ENCODE measurements at places on chromosomes 6 and 20. TPM values are rescaled to one million over a fixed set of nuclear protein-coding genes. Genes with fewer than 3 reads are reported as not detected.

Gene RIMS1
- total RNA-seq: not detected

Gene SNRNP48
- total RNA-seq: 15.3 TPM

Gene GCNT2
- not detected for total RNA-seq

Gene DSP
- 4.3 TPM for total RNA-seq

Gene RIPPLY2
- not detected for total RNA-seq

Gene TTI1
- total RNA-seq: 26.0 TPM

Gene SOX18
- not detected for total RNA-seq

Gene WFDC12
- total RNA-seq: not detected

Gene GNMT
- total RNA-seq: 0.36 TPM

Gene FERMT1
- 8.8 TPM for total RNA-seq

Gene BTNL2
- not detected for total RNA-seq

Gene CST4
- not detected for total RNA-seq

Gene PAX1
- total RNA-seq: not detected

Gene SLC35F1
- total RNA-seq: not detected

Gene TMEM63B
- 20.7 TPM for total RNA-seq

Gene C6orf141
- total RNA-seq: 5.7 TPM

Gene PGC
- not detected for total RNA-seq

Gene PDE10A
- total RNA-seq: 6.1 TPM

Gene TSHZ2
- total RNA-seq: 6.9 TPM

Gene LAMA2
- 103 TPM for total RNA-seq

Gene NNAT
- 2.8 TPM for total RNA-seq

Gene SIRPD
- not detected for total RNA-seq

Gene SNAP25
- total RNA-seq: 0.65 TPM

Gene ZNF831
- total RNA-seq: 0.98 TPM

Gene PRSS35
- total RNA-seq: 3.5 TPM

Gene LAMA5
- total RNA-seq: 5.6 TPM

Gene RPS6KA2
- total RNA-seq: 89.7 TPM

Gene PRDM1
- 1.4 TPM for total RNA-seq

Gene GGTLC1
- not detected for total RNA-seq

Gene SNPH
- total RNA-seq: 7.7 TPM

Gene KIAA0408
- total RNA-seq: 12.8 TPM

Gene GPSM3
- 0.90 TPM for total RNA-seq

Gene TUBB1
- not detected for total RNA-seq

Gene PHACTR3
- not detected for total RNA-seq

Gene BANF2
- not detected for total RNA-seq

Gene CLIC1
- total RNA-seq: 576 TPM

Gene EPB41L1
- total RNA-seq: 13.5 TPM

Gene CFAP206
- 0.27 TPM for total RNA-seq

Gene ALDH8A1
- total RNA-seq: 0.09 TPM

Gene WFDC10B
- not detected for total RNA-seq

Gene RNF144B
- 1.2 TPM for total RNA-seq

Gene HCRTR2
- total RNA-seq: not detected

Gene ZKSCAN3
- total RNA-seq: 2.6 TPM

Gene CDSN
- total RNA-seq: not detected
